NCI-H1436 (cell line): ENCODE measurements at places on chromosomes 12 and 14.

GRCh38 chr12:128571906-128572810, 251.6 kb downstream of the SLC15A4 start:
- DNase-seq, result no peak

DNA sequence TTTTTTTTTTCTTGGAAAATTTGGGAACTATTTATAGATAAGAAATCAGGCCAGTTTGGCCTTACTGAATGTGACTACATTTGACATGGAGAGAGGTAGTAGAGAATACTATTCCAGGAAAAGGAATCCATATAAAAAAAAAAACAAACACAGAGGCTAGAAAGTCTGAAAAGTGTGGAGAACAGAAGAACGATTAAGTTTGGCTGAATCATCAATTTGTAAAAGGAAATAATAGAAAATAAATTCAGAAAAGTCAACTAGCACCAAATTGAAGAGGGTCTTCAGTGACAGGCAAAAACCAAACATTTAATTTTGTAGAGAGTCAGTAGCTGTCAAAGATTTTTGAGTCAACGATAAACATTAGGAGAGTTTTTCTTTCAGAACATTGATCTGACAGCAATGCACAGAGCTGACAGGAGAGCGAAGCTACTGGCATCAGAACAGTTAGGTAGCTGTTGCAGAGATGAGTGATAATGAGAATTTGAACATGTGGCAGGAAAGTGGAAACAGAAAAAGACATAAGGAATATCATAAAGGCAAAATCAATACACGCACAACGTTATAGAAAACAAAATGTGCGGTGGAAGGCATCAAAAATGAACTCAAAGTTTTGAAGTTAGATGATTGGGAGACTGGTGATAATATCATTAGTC, 241.2 kb downstream of the SOX5 start:
- no peak for DNase-seq

GRCh38 chr12:18970603-18971002, 158.9 kb upstream of the PLEKHA5 start:
- no peak for DNase-seq

GRCh38 chr12:124650912-124651311, 83.5 kb upstream of the NCOR2 start:
- no peak for DNase-seq

- DNase-seq, result no peak
Observed at GRCh38 chr12:104549815-104550480, 93.2 kb downstream of the CHST11 start.

GRCh38 chr12:89523843-89524540, 604 bp downstream of the GALNT4 start:
- no peak for DNase-seq

- no peak for DNase-seq
Observed at GRCh38 chr12:32559434-32559833, 119.7 kb upstream of the DNM1L start.

GRCh38 chr14:22313172-22313801, 275.7 kb downstream of the DAD1 start:
- DNase-seq, result no peak

- no peak for DNase-seq
Observed at GRCh38 chr12:43815416-43815815, 9.3 kb upstream of the TWF1 start.

GRCh38 chr12:13436182-13436581, 239.7 kb downstream of the EMP1 start:
- DNase-seq, result no peak

GRCh38 chr12:32025906-32026305, 66.7 kb downstream of the RESF1 start:
- DNase-seq, result no peak

- peak; percentile 2 for DNase-seq
Observed at GRCh38 chr12:92362785-92363184, 217.1 kb upstream of the BTG1 start.

GRCh38 chr12:41344776-41345470, 156.8 kb downstream of the PDZRN4 start:
- DNase-seq, result no peak

GRCh38 chr12:9736936-9737705, 4.2 kb upstream of the CLECL1 start:
- DNase-seq, result no peak

DNA sequence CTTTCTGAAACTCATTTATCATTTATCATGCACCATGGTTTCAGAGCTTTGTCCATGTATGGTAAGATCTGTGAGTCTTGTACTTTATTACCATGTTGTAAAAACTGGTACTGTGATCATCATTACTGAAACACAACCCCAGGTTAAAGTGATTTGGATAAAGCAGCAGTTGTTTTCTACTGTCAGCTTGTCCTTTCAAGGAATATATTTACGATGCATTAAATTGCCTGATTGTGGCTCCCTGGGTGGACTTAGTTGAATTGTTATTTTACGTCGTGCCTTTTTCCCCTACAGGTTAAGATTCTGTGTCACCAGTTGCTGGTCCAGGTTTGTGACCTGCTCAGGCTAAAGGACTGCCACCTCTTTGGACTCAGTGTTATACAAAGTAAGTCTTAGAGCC, 46.1 kb downstream of the FRMD6 start:
- no peak for DNase-seq

GRCh38 chr12:118034429-118035189, 18.1 kb downstream of the RFC5 start:
- no peak for DNase-seq

DNA sequence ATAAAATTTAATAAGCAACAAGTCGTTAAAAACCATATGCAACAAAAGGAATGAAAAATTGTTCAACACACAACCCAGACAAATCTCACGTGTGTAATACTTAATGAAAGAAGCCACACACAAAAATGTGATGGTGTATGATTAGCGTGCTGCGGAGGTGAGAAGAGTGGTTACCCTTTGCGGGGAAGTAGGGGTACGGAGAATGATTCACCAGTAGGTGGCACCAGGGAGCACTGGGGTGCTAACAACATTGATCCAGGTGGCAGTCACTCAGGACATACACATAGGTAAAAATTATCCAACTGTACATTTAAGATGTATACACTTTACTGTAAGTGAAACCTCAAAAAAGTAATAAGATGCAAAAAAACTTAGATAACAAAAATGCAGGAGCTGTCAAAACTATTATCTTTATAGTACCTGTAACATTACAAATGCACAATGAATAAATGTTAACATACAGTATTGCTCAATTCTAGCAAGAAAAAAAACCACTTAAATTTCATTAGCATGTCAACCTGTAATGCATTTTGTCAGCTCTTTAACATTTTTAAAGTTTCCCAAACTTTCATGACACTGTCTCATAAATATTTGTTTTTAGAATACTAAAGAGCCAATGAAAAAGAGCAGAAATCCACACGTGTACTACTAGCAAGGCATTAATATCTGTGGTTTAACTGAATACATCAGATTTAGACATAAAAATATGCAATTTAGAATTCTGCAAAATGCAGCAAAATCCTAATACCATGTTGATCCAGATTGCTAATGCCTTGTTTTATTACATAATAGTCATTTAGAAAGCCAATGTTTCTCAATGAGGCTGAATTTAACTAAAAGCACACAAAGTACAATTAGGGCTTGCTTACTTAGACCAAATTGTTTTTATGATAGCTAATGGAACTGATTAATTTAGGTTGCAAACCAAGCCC, 46.7 kb downstream of the TMCC3 start:
- no peak for DNase-seq

DNA sequence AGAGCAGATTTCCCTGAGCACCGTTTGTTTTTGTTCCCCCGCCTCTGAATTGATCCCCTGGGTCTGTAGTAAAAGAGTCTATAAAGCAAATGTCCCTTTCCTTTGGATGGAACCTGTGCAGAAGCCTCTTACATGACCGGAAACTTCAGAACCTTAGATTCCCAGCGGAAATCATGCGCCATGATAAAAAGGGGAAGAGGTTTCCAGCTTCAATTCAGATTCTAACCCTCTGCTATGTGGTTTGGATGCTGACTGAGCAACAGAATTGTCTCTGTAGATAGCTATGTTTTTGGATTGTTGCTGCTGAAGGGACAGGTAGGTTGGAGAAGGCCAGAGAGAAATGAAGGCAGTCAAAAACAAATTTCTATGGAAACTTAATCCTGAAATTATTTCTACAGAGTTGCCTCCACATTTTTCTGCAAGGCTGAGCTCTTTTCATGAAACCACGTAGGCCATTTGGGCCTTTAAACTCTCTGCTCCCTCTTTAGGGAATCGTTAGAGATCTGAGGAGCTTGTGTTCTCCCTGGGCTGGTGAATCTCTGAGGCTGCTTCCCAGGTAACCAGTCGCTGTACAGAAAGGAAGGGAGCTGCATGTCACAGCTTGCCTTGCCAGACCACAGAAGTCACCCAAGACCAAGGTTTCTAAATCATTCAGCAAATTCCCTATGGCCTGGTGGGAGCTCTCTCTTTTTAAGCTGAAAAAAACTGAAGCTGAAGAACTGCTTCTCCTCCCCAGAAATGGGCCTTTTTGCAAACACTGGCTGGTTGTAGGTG, 28.7 kb upstream of the OR10P1 start:
- DNase-seq, result no peak
